Neural crest cell (in vitro differentiated cells): ENCODE measurements at places on chromosomes 16 and 17. TPM values are rescaled to one million over a fixed set of nuclear protein-coding genes. Genes with fewer than 3 reads are reported as not detected.

DNA sequence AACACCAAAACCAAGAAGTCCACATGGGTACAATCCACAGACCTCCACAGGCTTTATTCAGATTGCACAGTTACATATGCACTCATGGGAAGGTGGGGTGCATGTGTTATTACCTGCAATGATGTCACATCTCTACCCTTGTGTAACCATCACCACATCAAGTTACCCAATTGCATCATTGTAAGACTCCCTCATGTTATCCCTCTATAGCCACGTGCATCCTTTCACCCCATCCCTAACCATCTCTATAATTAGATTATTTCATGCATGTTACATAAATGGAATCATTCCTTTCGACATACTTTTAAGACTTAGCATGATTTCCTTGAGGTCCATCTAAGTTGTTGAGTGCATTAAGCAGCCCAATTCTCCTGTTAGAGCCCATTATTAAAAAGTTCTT is 408.2 kb upstream of the C16orf82 start:
- no peaks in the 10 kb centered on the region for H3K4me1 ChIP-seq
- H3K36me3 ChIP-seq = no peaks in the 10 kb centered on the region
- no peak overlapping the region for H3K4me3 ChIP-seq
- H3K27me3 ChIP-seq = peaks cover 3% of the 10 kb centered on the region
- no peak overlapping the region for H3K27ac ChIP-seq
- no peak for DNase-seq

- H3K27me3 ChIP-seq = peaks cover 32% of the 10 kb centered on the region
- H3K36me3 ChIP-seq = no peaks in the 10 kb centered on the region
- H3K27ac ChIP-seq = no peak overlapping the region
Measured at GRCh38 chr16:6200271-6200670, 1102.7 kb upstream of the EEF2KMT start.

DNA sequence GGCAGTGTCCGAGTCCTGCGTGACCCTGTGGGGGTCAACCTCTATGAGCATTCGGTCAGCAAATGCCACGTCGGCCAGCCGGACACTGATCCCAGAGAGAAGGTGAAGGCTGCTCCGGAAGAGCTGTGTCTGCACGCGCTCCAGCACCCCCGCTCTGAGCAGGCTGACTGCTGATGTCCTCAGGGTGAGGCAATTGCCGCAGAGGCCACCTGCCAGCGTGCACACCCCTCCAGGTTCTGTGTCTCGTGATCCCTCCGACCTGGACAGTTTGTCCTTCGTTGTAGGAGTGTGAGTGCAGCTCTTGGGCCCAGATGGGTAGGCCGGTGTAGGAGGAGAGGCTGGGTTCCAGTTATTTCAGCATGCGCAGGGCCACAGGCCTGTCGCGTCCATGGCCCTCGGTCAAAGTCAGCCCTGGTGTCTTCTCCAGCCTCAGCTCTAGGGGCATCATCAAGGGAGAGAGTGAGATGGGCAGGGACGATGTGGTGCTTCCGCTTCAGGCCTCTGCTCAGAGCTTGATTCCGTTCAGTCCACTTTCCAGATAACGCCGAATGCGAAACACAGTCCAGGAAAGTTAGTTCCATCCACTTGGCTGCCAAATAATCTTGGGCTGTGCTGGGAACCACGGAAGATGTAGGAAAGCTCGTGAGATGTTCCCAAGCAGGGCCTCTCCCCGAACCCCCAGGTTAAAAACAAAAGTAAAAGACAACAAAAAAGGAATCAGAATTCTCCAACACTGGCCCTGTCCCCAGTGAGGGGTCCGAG is 15.1 kb upstream of the NCBP3 start:
- H3K36me3 ChIP-seq = no peaks in the 10 kb centered on the region
- H3K4me1 ChIP-seq = no peaks in the 10 kb centered on the region
- H3K27ac ChIP-seq = peak overlapping the region; percentile 70
- H3K4me3 ChIP-seq = no peak overlapping the region

GLG1 gene
- 114 and 117 TPM in 2 replicates for total RNA-seq

DNA sequence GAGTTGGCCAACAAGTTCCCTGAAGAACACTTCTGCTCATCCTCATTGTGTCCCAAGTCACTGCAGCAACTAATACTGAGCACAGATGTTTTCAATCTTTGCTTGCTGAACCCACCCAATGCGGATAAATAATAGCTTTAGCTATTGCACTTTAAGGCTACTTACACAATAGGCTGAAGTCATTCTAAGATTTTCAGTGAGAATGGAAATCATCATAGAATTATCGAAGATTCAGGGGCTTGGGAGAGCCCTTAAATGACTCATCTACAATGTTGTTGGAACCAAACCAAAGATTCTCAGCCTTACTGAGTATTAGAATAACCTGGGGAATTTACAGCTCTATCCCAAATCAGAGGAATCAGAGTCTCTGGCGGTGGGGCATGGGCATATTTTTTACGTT is 51.2 kb downstream of the SYCE1L start:
- H3K4me1 ChIP-seq = no peaks in the 10 kb centered on the region
- H3K36me3 ChIP-seq = no peaks in the 10 kb centered on the region
- DNase-seq = no peak
- H3K27me3 ChIP-seq = no peaks in the 10 kb centered on the region

- no peak overlapping the region for H3K4me3 ChIP-seq
- no peak overlapping the region for H3K27ac ChIP-seq
- DNase-seq = no peak
- no peaks in the 10 kb centered on the region for H3K27me3 ChIP-seq
- peaks cover 2% of the 10 kb centered on the region for H3K36me3 ChIP-seq
Measured at GRCh38 chr17:20929334-20929733, 113.5 kb downstream of the USP22 start.

DNA sequence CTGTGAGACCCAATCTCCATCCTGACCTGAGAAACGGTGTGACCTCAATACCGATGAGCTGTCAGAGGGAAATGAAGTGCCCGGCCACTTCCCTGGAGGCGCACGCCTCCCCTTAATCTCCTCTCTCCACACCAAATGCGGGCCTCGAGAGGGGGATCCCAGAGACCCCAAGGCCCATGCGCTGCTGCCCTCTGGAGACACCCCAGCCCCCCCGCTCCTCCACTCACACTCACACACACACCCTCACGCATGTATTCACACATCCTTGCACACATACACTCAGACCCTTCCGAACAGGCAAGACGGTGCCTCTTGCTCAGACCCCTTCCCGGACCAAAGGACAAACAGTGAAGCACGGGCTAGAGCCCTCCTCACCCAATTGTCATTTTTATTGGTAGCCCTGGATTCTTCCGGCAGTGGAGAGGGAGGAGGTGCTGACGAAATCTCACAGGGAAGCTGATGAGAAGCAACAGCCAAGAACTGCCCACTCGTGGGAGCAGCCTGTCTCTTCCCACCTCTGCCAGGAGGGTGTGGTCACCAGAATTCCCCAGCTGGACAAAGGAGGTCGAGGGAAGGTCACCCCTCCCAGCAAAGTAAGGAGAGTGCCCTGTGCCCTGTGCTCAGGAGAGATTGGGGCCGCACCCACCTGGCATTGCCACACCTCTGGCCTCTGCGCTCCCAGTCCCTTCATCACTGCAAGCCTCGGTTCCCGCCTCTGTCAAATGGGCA is 136.0 kb upstream of the TNRC6C start:
- H3K4me3 ChIP-seq = no peak overlapping the region
- H3K27me3 ChIP-seq = no peaks in the 10 kb centered on the region
- H3K4me1 ChIP-seq = peaks cover 15% of the 10 kb centered on the region
- no peaks in the 10 kb centered on the region for H3K36me3 ChIP-seq

- DNase-seq = no peak
- H3K27ac ChIP-seq = no peak overlapping the region
- H3K4me1 ChIP-seq = peaks cover 39% of the 10 kb centered on the region
- H3K36me3 ChIP-seq = peaks cover 2% of the 10 kb centered on the region
- no peaks in the 10 kb centered on the region for H3K27me3 ChIP-seq
Measured at GRCh38 chr16:51527349-51527748, 376.3 kb upstream of the SALL1 start.

DNA sequence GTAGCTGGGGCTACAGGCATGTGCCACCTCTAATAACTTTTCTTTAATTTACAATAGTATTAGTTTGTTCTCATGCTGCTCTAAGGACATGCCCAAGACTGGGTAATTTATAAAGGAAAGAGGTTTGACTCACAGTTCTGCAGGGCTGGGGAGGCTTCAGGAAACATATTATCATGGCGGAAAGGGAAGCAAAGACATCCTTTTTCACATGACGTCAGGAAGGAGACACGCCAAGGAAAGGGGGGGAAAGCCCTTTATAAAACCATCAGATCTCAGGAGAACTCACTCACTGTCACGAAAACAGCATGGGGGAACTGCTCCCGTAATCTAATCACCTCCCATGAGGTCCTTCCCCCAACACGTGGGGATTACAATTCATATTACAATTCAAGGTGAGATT is 18.3 kb downstream of the IL4R start:
- DNase-seq = no peak
- no peaks in the 10 kb centered on the region for H3K36me3 ChIP-seq
- no peaks in the 10 kb centered on the region for H3K27me3 ChIP-seq
- no peak overlapping the region for H3K4me3 ChIP-seq

DNA sequence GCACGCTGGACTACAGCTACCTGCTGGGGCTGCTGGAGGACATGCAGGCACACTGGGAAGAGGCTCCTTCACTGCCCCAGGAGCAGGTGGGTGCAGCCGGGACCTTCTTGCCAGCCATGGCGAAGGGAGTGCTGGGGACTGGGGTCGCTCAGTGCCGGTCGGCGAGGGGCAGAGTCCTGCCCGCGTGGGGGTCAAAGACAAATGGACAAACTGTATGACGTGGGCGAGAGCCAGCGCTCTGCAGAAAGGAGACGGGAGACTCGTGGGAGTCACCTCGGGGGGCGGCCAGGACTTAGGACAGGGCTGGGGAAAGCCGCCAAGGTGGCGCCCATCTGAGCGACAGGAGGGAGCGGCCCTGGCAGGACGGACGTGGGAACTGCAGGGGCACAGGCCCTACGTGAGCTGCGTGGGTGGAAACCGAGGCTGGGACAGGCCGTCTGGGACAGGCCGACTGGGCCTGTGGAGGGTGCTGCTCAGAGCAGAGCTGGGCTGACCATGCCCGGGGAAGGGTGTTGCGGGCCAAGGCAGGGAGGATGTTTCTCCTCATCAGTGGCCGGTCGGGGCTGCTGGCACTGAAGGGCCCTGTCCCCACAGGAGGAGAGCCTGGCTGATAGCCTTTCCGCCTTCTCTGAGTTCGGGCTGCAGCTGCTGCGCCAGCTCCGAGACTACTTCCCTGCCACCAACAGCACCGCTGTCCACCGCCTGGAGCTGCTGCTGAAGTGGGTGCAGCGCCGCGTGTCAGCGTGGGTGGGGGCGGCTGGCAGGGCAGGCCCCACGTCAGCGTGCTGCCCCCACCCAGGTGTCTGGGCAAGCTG is 8.0 kb downstream of the TSR3 start:
- peak overlapping the region; percentile 75 for H3K27ac ChIP-seq
- peak overlapping the region; percentile 89 for H3K4me3 ChIP-seq

SYT17 gene
- total RNA-seq = 3.1 and 3.6 TPM in 2 replicates

GRCh38 chr17:13576661-13577526 is 24.8 kb downstream of the HS3ST3A1 start:
- H3K4me3 ChIP-seq = no peak overlapping the region
- H3K27ac ChIP-seq = peak overlapping the region; percentile 36
- peaks cover 30% of the 10 kb centered on the region for H3K4me1 ChIP-seq

NME1 gene
- 322 and 332 TPM in 2 replicates for total RNA-seq

MMP25 gene
- 0.64 and 0.96 TPM in 2 replicates for total RNA-seq

MYL11 gene
- total RNA-seq = not detected in 2 replicates

- no peaks in the 10 kb centered on the region for H3K27me3 ChIP-seq
- H3K4me1 ChIP-seq = peaks cover 39% of the 10 kb centered on the region
- H3K36me3 ChIP-seq = no peaks in the 10 kb centered on the region
- H3K27ac ChIP-seq = peak overlapping the region; percentile 90
Measured at GRCh38 chr17:50765454-50766221, 1.7 kb downstream of the ANKRD40CL start.

- H3K4me3 ChIP-seq = no peak overlapping the region
- peaks cover 9% of the 10 kb centered on the region for H3K27me3 ChIP-seq
- no peak for DNase-seq
- peaks cover 19% of the 10 kb centered on the region for H3K4me1 ChIP-seq
Measured at GRCh38 chr17:2687074-2687418, 24.5 kb downstream of the CLUH start.

DNA sequence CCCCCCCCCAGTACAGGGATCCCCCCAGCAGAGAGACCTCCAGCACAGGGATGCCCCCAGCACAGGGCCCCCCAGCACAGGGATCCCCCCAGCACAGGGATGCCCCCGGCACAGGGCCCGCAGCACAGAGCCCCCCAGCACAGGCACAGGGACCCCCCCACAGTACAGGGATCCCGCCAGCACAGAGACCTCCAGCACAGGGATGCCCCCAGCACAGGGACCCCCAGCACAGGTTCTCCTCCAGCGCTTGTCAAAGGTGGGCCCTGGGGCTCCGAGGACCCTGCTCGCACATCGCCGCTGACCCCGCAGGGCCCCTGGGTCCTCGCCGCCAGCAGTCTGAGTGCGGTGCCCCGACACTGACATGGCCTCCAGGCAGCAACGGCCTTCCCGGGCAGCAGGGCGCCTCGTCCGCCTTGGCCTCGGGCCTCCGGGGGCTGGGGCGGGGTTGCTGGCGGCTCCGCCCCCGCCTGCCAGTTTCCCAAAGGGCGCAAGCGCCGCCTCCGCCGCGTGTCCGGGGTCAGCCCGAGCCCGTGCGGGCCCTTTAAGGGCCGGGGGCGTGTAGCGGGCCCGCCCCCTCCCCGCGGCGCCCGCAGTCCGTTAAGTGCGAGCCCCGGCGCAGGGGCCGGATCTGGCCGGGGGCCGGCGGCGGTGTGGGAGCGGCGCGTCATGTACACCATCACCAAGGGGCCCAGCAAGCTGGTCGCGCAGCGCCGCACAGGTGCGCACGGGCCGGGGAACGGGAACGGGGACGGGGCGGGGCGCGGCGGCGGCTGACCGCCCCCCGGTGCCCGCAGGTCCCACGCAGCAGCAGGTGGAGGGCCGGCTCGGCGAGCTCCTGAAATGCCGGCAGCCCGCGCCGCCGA is at the start of gene MCRIP2:
TSS of gene MCRIP2 (plus strand) at position 503 of the 863 bp plus-strand sequence. CDS start at position 667, 164 bp downstream.
- H3K36me3 ChIP-seq = peaks cover 2% of the 10 kb centered on the region
- H3K4me1 ChIP-seq = peaks cover 2% of the 10 kb centered on the region
- H3K27ac ChIP-seq = no peak within 1 kb of the TSS
- H3K4me3 ChIP-seq = peak within 1 kb of the TSS; percentile 59

DNA sequence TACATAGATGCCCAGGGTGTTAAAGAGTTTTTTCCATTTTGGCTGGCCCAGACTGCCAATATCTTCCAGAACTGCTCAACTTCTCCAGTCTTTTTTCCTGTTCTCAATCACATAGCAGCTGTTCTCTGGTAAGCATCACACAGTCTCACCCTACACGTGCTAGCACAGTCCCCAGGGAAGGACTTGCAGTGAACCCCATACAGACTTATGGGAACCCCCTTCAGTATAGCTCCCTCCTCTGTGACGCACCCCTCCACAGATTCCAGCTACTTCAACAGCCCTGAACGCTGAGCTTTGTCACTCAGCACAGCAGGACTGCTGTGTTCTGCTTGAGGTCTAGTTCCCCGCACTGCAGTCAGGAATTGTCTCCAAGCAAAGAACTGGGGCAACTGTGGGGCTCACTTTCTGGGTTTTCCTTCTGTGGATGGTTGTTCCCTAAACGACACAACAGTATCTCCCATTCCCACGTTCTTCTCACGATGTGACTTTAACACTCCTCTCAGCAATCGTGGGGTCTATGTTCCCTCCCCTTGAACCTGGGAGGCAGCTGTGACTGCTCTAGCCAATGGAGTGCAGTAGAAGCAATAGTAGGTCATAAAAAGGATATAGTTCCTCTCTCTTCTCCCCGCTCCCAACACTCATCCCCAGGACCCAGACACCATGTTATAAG is 3.6 kb downstream of the MMP28 start:
- DNase-seq = no peak
- no peaks in the 10 kb centered on the region for H3K36me3 ChIP-seq
- H3K4me1 ChIP-seq = peaks cover 13% of the 10 kb centered on the region
- no peak overlapping the region for H3K27ac ChIP-seq
